Mucosa of descending colon (tissue), 3 donors: ENCODE measurements at places on chromosomes 6 and 20.
A peak's percentile ranks its signal among the peaks of the same experiment; 100 is the strongest.

DNA sequence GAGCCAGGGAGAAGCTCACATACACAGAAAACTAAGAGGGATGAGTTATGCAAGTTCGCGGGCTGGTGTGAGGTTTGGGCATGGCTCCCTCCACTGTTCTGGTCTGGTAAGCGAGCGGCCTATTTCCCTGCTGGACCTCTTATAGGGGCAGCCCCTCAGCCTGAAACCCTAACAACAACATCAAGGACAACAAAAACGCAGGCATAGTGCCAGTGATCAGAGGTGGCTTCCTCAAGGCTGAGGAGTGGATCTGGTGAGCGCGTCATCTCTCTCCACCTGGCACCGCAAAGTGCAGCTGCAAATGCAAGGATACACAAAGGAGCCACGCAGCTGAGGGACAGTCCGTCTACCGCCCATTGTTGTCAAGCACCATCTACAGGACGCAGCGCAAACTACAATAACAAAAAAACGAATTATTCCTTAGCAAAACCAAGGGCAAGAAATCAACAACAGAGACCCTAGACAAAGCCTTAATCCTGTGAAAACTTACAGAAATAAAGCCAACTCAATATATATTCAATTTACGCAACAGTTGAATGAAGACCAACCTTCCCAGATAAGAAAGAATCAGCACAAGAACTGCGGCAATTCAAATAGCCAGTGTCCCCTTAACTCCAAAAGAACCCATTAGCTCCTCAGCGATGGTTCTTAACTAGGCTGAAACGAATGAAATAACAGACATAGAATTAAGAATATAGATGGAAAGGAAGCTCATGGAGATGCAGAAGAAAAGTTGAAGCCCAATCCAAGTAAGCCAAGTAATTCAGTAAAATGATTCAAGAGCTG is 9.2 kb upstream of the DEFB110 start:
- DNase-seq, result no peak

DNA sequence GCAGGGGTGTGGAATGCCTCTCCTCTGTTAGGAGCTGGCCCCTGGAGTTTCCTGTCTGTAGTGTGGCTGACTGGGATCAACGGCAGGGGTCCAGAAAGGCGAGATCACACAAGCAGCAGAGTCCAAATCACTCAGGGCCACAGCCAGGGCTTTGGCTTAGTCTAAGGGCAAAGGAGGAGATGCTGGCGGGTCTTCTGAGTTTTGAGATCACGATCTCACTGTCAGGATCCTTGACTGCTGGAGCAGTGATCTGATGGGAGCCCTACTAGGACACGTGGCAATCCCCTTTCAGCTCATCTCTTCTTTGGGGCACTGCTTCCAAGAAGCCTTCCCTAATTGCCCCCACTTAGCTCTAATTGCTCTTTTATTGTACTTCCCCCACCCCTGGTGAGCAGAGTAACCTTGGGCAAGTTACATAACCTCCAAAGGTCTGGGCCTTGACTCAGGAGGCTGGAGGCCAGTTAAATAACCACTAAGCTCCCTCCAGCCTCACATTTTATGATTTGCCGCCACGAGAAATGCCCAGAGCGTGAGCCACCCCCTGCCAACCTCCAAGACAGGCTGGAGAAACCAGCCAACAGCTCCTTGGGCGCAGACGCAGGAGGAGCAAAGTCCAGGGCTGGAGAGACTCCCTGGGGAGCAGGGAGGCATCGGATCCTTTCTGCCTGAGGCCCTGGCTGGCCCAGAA is 12.0 kb downstream of the KCNK5 start:
- peak; percentile 81 for DNase-seq

DNA sequence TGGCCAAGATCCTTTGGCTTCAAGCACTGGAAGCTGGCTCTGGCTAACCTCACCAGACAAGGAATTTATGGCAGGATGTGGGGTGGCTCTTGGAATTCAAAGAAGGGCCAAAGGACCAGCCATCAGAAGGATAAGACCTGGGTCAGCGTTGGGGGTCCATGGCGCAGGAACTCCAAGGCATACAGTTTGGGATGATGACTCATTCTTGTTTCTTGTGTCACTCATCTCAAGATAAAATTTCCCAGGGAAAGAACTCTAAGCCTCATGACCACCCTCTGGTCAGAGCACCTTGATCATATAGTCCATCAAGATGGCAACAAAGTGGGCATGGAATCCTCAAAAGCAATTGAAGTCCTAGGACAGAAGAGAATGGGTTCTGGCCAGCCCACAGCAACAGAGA is 4.8 kb downstream of the ZBTB9 start:
- no peak for DNase-seq

DNA sequence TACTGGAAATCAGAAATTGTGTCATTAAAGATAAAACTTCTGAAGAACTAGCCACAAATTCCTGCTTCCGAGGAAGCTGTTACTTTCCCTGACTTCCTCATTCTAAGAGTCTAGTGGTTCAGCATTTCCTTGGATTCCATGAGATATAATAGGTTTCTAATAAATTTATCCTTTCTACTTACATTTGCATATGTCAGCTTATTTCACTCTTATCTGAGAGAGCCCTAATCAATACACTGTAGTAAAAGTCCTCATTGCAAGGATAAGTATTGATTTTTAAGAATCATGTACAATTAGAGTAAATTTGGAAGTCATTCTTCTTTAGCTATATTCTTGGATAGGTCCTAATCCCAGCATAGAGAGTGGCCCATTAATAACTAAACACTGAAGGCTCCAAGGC is 16.9 kb upstream of the THEMIS start:
- DNase-seq, result no peak

- no peak for DNase-seq
Observed at GRCh38 chr6:44580901-44581300, 193.4 kb downstream of the CDC5L start.

DNA sequence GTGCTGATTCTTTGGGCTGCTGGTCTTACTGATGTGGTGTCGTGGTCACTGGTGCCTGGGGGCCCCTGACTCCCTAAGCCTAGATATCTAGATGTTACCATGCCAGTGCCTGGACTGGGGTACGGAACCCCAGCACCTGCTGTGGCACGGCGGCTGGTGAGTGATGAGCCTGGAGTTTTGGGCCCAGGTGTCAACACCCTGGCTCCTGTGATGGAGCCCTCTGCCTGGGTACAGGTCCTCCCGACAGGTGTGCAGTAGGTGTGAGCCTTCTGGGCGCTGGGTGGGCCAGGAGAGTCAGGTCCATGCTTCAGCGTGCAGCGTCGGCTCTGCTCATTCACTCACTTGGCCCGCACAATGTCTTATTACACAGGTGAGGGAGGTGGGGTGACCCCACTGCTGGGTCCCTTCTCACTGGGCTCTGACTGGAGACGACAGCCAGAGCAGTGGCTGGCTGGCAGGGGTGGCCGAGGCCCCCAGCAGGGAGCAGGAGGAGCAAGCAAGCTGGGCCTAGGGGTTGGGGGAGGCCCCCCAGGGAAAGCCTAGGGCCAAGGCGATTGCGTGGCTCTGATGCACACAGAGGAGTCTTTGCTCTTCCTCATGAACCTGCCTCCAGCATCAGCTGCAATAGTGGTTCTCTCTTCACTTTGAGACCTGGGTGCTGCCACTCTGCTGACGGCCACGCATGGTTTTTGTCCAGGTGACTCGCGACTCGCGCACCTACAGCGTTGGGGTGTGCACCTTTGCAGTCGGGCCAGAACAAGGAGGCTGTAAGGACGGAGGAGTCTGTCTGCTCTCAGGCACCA is 42.5 kb upstream of the SLC22A1 start:
- no peak for DNase-seq

DNA sequence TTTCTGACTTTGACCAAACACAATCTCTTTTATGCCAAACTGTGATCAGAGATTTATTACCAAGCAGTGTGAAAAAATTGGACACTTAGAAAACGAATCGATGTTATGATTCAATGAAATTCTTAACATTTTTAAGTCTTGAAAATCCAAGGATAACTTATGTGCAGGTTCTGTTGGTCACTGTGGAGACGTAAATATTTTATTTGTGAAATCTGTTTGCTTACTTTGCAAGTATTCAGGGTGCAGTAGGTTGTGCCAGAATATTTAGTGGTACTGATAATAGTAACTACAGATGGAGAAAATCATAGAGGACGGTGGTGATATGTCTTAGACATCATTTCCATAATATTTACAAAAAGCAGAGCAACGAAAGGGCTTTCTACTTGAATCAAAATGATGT is 97.3 kb downstream of the BMP2 start:
- DNase-seq, result no peak

DNA sequence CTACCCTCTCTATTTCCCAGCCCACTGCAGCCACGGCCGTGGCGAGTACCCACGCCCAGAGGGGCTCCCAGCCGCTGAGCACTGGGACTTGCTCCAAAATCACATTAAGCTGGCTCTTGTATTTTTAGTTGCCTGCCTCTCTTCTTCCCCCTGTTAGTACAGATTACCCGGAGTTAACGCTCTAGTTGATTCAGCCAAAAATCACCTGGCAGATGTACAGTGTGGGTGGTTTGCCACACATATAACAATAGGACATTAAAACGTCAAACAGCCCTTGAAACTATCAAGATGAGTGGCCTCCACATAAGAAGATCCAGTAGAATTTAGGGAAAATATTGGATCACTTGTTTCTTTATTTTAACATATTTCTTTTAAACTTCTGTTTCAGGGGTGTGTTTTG is 268.8 kb upstream of the PRDM1 start:
- no peak for DNase-seq

DNA sequence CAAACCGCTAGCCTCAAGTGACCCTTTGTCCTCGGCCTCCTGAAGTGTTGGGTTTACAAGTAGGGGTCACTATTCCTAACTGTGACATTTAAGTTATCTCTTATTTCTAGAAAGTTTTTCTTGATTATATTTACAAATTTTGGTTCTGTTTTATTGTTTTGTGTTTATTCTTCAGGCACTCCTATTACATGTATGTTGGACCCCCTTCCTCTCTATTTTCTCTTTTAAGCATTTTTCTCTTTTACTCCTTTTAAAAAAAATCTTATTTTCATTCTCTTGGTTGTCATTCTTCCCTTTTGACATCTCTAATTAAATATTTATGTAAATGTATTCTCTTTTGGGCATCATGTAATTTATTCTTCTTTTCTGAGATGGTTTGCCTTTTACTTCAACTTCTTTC is 50.4 kb upstream of the MAP3K7 start:
- DNase-seq, result no peak

- DNase-seq, result no peak
Observed at GRCh38 chr6:36594816-36595643, 868 bp downstream of the SRSF3 start.

GRCh38 chr20:19260412-19261090 is 48.1 kb downstream of the SLC24A3 start:
- DNase-seq, result no peak

GRCh38 chr6:34051331-34051919 is 94.5 kb downstream of the GRM4 start:
- no peak for DNase-seq

- no peak for DNase-seq
Observed at GRCh38 chr6:26657256-26657655, 2.3 kb downstream of the ZNF322 start.

- no peak for DNase-seq
Observed at GRCh38 chr6:45387236-45387635, 9.5 kb upstream of the SUPT3H start.

DNA sequence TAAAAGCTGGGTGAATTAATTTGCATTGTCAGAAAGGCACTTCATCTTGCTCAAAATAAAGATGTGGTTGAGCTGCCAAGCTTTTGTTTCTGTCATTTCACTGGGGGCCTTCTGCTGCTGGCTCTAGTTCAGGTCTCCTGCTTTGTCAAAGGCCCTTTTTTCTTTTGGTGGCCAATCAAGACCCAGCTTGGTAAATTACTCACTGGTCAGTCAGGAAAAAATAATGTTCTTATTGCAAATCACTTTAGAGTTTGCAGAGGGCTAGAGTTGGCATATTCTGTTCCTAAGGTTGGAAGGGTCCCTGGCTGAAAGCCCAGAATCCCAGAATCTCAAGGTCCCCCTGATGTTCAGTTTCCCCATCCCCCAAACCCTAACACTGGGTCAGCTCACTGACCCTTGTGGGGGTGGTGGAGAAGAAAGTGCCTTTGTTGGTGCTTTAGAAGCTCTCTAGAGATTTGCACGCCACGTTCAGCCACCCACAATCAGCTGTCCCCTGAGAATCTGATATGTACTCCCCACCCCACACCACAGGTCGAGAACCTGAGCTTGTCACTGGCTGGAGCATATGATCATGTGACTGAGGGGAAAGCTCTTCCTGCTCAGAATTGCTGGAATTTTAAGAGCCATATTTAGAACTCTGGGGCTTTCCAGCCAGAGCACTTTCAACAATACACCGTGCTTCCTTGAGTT is 21.7 kb upstream of the BNIP5 start:
- DNase-seq, result no peak

GRCh38 chr6:81451787-81452186 is 300.7 kb downstream of the TENT5A start:
- DNase-seq, result no peak

DNA sequence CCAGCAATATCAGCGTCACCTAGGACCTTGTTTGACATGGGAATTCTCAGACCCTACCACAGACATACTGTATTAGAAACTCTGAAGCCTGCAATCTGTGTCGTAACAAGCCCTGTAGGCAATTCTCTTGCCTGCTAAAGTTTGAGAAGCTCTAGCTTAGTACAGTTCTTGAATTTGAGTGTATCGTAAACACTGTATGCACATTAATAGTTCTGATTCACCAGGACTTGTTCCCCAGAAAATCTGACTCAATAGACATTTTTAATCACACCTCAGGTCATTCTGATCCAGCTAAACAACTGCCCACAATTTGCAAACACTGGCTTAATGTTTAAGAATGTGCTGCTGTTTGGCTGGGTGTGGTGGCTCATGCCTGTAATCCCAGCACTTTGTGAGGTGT is 414.3 kb downstream of the TFAP2A start:
- DNase-seq, result no peak

DNA sequence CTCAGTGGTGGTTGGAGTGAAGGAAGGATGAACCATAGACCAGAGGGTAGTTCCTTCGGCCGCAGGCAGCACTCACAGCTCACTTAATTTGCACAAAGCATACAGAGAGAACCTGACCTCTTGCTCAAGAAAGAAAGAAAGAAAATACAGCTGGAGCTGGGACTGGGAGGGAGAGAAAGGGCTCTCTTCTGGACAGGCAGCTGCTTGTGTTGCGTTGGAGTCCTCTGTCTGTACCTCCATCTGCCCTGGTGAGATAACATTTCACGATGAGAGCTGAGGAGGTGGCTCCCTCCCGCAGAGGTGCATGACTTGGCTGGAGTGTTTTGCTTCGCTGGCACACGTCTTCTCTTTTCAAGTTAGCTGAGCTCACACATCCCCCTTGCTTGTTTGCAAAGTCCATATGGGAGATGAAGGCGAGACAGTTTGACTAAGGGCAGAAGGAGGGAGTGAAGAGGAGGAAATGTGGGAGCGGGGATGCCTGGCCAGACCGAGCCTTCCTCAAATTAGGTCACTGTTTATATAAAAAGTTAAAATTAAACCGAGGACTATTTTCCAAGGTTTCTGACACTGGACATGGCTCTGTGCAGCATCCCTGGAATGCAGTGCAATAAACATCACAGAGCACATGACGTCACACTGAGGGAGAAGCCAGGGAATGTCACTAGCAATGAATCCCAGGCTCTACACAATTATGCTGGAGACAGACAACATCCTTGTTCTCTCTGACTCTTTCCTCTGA is 359.4 kb downstream of the CD83 start:
- DNase-seq, result no peak

GRCh38 chr6:139073118-139073517 is 44.6 kb downstream of the ABRACL start:
- no peak for DNase-seq
